Esophagus squamous epithelium (tissue), 5 donors: ENCODE measurements at places on chromosomes 3 and 15.

- no peak for DNase-seq
Observed at GRCh38 chr15:72781631-72782030, 1.9 kb downstream of the ADPGK start.

- no peak for DNase-seq
Observed at GRCh38 chr3:27677565-27677964, 44.6 kb downstream of the EOMES start.

- DNase-seq, result no peak
Observed at GRCh38 chr15:100515758-100516157, 13.0 kb downstream of the CERS3 start.

DNA sequence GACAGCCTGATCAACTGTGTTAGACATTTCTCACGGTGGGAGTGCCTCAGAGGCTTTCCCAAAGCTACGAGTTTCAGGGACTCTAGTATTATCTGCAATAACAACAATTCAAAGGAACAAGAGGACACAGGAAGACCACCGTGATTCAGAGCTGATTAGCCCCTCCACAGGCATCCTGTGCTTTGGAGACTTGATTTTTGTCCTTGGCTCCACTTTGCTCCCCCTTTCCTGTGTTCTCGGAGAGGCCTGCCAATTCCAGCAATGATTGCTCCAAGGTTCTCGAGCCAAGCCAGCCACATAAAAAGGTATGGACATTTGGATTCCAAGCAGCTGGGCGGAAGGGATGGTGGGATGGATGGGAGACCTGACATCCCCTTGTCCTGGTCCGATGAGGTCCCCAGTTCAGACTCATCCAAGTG is 14.3 kb downstream of the EHD4 start:
- no peak for DNase-seq

DNA sequence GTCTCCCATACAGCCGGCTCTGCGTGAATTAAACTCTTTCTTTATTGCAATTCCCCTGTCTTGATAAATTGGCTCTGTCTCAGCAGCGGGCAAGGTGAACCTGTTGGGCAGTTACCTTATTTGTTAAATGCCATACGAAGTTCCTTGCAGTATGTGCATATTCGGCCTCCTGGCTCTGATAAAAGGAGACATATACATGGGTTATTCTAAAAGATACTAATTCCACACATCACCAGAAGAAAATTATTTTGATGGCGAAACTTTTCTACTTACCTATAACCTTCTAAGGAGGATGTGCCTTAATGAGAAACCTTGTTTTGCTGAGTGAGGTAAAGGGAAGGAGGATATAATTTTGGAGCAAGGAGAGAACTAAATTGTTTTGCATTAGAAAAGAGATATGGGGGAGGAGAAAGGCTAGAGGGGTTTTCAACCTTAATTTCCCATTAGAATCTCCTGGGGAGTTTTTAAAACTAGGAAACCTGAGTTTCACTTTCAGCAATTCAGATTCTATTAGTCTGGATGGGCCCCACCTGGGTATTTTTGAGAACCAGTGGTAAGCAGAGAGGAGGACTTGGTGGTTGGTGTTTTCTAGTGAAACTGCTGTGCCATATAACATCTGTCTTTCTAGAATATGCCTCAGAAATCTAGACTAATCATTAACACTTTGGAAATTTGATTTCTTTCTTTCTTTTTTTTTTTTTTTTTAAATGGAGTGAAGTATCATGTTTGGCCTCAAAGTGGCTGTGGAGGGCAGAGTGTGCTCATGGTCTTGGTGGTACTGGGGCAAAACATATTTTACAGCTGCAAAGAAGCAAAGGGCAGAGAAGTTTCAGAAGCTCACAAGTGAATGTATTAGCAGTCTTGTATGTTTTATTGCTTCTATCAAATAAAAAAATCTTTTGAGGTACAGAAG is 23.0 kb downstream of the NANOGP8 start:
- DNase-seq, result no peak

- no peak for DNase-seq
Observed at GRCh38 chr3:148825476-148825875, 2.1 kb upstream of the CPB1 start.

- DNase-seq, result no peak
Observed at GRCh38 chr3:6743067-6743720, 117.7 kb upstream of the GRM7 start.

DNA sequence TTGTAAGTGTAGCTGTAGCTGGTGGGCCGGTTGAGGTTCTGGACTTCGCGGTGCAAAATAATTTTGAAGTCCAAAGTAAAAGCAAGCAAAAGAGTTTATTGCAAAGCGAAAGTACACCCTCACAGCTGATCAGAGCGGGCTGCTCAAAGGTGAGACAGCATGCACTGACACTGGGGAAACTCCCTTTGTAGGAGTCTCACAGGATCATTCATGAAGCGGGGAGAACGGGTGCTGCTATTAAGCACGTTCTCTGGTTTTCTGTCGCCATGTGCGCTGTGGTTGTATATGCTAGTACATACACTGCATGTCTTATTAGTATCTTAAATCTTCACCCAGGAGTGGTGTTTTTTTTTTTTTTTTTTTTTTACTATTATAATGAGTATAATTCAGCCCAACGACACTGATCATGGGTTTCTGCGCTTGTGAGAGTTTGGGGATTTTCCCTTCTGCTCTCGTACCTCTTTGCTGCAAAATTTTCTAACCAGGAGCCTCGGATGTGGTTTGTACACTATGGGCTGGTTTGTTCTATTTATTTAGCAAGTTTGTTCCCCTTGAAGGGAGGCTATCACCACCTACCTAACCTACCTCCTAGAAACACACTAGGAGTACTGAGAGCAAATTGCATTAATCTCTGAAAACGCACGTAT is 1.4 kb upstream of the AP4E1 start:
- DNase-seq, result peak; percentile 9

DNA sequence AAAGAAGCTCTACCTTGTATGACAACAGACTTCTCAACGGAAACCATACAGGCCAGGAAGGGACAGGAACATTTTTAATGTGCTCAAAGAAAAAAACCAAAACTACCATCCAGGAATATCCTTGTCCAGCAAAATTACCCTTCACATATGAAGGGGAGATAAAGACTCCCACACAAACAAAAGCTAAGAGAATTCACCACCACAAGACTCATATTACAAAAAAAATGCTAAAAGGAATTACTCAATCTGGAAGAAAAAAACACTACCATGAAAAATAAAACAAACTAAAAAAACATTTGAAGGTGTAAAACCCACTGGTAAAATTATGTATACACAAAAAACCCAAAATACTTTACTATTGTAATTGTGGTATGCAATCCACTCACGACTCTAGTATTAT is 57.2 kb downstream of the DLG1 start:
- DNase-seq, result no peak

GRCh38 chr3:64730681-64731080 is 42.9 kb upstream of the ADAMTS9 start:
- DNase-seq, result no peak

- no peak for DNase-seq
Observed at GRCh38 chr3:147411238-147411814, 2.2 kb downstream of the ZIC1 start.
